ENCODE measurements at places on chromosomes 16 and 17. TPM values are rescaled to one million over a fixed set of nuclear protein-coding genes. Genes with fewer than 3 reads are reported as not detected.

The KRT33A gene
- total RNA-seq = not detected

The CACNG5 gene
- not detected for total RNA-seq

The RAB34 gene
- 233 TPM for total RNA-seq

The CCL3 gene
- total RNA-seq = not detected

The HOXB1 gene
- total RNA-seq = not detected

The OTOP3 gene
- total RNA-seq = not detected

The TBC1D3K gene
- total RNA-seq = not detected

The HBM gene
- not detected for total RNA-seq

The DHRS11 gene
- 9.6 TPM for total RNA-seq

The OR3A1 gene
- not detected for total RNA-seq

The HSD17B2 gene
- 0.15 TPM for total RNA-seq

The ADAD2 gene
- not detected for total RNA-seq

The SLFN5 gene
- total RNA-seq = 2.1 TPM

The WFIKKN2 gene
- not detected for total RNA-seq

The CA7 gene
- total RNA-seq = not detected

The CCL13 gene
- total RNA-seq = not detected

The TP53TG3F gene
- 0.15 TPM for total RNA-seq

The CCL5 gene
- 1.2 TPM for total RNA-seq

The MARVELD3 gene
- 0.19 TPM for total RNA-seq

The SP6 gene
- 4.3 TPM for total RNA-seq

The TTYH2 gene
- 2.1 TPM for total RNA-seq

The CCL8 gene
- total RNA-seq = not detected

The KLHL10 gene
- total RNA-seq = 0.18 TPM

The PHF12 gene
- 30.3 TPM for total RNA-seq

The KRT14 gene
- 0.34 TPM for total RNA-seq

The HS3ST4 gene
- total RNA-seq = not detected

The GPR179 gene
- total RNA-seq = not detected

The CCL17 gene
- total RNA-seq = not detected

The TMEM220 gene
- 4.9 TPM for total RNA-seq

The CDH13 gene
- total RNA-seq = not detected

The KRTAP4-9 gene
- not detected for total RNA-seq

The IL4R gene
- 32.3 TPM for total RNA-seq

The USP32 gene
- total RNA-seq = 35.1 TPM

The TNS4 gene
- 254 TPM for total RNA-seq

The PABPN1L gene
- not detected for total RNA-seq

The RNF43 gene
- 0.23 TPM for total RNA-seq

The KRT28 gene
- total RNA-seq = not detected

The JUP gene
- total RNA-seq = 85.1 TPM

The SHCBP1 gene
- total RNA-seq = 32.3 TPM

The KCNJ18 gene
- not detected for total RNA-seq

The CD19 gene
- total RNA-seq = not detected

The RSPRY1 gene
- total RNA-seq = 33.7 TPM

The GRIN2A gene
- not detected for total RNA-seq

The CD7 gene
- total RNA-seq = 0.07 TPM
